ENCODE measurements at places on chromosomes 4 and X. TPM values are rescaled to one million over a fixed set of nuclear protein-coding genes. Genes with fewer than 3 reads are reported as not detected.

Gene MAOB
- 8.8 TPM for total RNA-seq

Gene MAP9
- total RNA-seq = 6.0 TPM

- DNase-seq = no peak
- H3K36me3 ChIP-seq = no peaks in the 10 kb centered on the region
- no peak overlapping the region for H3K4me3 ChIP-seq
- no peaks in the 10 kb centered on the region for H3K4me1 ChIP-seq
Measured at GRCh38 chrX:121301356-121301755, 253.9 kb downstream of the GLUD2 start.

Gene TMEM165
- total RNA-seq = 242 TPM

DNA sequence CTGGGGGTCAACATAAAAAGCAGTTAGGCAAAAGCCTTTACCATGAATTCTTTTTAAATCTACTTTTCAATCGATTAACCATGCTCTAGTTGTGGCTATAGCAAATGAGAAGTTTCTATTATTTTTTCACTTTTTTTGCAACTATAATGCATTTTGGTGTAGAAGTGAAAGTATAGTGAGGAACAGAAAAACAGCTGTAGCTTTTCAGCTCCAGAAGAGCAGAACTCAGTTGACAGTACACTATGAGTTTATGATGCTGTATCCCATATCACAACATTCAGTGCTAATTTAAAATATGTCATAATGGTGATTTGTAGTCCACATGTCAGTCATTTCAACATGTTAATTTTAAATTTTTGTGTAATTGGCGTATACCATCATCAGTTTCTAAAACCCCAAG is 8.7 kb upstream of the MUC7 start:
- H3K4me1 ChIP-seq = no peaks in the 10 kb centered on the region
- H3K27ac ChIP-seq = no peak overlapping the region
- no peaks in the 10 kb centered on the region for H3K27me3 ChIP-seq
- H3K36me3 ChIP-seq = no peaks in the 10 kb centered on the region

Gene NIPAL1
- 0.87 TPM for total RNA-seq

Measured in tibial nerve (tissue), 4 donors.